Naive thymus-derived CD4-positive, alpha-beta T cell (primary cell): ENCODE measurements at places on chromosomes 7 and 10. TPM values are rescaled to one million over a fixed set of nuclear protein-coding genes. Genes with fewer than 3 reads are reported as not detected.

FAM20C gene
- 27.0 TPM for total RNA-seq

DNA sequence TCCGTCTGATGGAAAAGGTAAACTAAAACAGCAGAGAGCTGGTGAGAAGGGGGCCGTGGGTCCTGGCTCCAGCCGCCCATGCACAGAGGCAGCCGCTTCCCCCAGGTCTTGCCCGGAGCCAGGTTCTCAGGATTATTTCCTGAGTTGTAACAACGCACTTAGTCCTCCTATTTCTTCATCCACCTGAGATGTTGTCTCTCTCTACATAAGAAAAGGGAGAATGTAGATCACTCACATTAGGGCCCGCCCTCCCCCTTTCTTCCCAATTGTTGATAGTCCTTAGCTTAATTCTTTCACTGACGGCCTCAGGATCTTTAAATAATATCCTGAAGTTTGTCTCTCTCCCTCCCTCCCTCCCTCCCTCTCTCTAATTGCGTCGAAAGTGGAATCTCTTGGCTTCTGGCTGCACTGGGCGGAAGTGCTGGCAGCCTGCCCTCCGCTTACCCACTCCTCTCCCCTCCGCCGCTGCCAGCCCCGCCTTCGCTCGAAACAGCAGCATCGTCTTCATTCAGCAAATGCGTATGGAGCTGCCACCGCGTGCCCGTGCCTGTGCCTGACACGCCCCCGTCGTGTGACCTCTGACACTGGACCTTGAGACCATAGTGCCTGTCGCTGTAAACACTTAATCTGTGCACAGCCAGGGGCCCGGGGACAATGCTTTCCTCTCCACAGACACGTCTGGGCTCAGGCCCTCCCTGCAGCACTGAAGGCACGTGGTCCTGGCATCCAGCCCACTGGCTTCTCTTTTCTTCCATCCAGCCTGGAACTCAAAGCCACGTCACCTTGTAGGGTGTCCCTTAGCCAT lies 174.5 kb upstream of the PPP2R2D start:
- no peak overlapping the region for H3K27ac ChIP-seq
- no peaks in the 10 kb centered on the region for H3K4me1 ChIP-seq
- H3K27me3 ChIP-seq = no peaks in the 10 kb centered on the region
- DNase-seq = no peak
- no peaks in the 10 kb centered on the region for H3K36me3 ChIP-seq
- no peak overlapping the region for H3K4me3 ChIP-seq

SLC13A4 gene
- not detected for total RNA-seq

ST8SIA6 gene
- 0.95 TPM for total RNA-seq
